ENCODE measurements at places on chromosomes 1 and 21. TPM values are rescaled to one million over a fixed set of nuclear protein-coding genes. Genes with fewer than 3 reads are reported as not detected.

Gene HES5
- 2.7 TPM for total RNA-seq

Gene OR2C3
- not detected for total RNA-seq

Gene CYP4B1
- total RNA-seq: 57.9 TPM

Gene LDLRAD1
- not detected for total RNA-seq

GRCh38 chr1:70866542-70867264 is 180.9 kb downstream of the PTGER3 start:
- DNase-seq: no peak
